ENCODE measurements at places on chromosomes 2 and 18.

DNA sequence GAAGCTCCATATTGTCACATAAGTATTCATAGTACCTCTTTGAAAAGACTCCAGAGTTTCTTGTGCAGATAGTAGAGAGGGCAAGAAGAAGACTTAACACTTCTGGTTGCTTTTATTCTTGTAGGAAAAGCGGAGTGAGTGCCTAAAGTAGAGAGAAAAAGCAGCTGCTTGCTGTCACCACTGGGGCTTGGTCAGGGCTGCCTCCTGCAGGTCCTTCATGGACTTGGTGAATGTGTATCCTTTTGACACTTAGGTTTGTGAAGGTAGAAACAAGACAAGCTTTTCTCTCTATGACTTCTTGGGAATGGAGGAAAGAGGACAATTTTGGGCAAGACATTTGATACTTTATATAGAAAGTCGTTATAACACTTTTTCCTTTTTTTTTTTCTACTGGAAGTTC, 312.8 kb upstream of the FANCL start:
- H3K4me1 ChIP-seq: no peaks in the 10 kb centered on the region
- H3K27me3 ChIP-seq: no peaks in the 10 kb centered on the region
- H3K27ac ChIP-seq: no peak overlapping the region
- H3K4me3 ChIP-seq: no peak overlapping the region
- no peaks in the 10 kb centered on the region for H3K36me3 ChIP-seq
- DNase-seq: no peak

DNA sequence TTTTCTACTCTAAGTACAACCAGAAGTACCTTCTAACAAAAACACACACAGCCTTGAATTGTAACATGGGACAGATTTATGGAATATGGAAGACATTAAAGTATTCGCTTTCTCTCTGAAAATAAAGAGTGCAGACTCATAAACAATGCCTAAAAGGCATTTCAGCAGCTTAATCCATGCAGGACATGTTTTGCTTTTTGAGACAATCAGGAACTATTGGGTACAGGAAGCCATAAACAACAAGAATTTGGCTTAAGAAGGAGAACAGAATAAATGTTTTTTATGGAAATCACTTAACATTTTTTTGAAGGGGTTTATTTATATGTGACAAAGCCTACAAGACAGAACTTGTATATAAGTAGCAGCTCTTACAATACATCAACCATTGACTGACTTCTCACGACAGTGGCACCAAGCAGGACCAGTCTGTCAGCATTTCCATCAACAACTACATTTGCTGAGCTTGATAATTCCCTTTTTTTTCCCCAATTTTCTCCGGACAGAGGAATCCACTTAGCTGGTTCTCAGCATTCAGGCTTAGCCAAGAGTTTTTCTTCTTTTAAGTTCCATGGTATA, 140.1 kb downstream of the EXOC6B start:
- H3K27me3 ChIP-seq: no peaks in the 10 kb centered on the region
- H3K27ac ChIP-seq: no peak overlapping the region
- no peaks in the 10 kb centered on the region for H3K36me3 ChIP-seq
- no peak for DNase-seq

DNA sequence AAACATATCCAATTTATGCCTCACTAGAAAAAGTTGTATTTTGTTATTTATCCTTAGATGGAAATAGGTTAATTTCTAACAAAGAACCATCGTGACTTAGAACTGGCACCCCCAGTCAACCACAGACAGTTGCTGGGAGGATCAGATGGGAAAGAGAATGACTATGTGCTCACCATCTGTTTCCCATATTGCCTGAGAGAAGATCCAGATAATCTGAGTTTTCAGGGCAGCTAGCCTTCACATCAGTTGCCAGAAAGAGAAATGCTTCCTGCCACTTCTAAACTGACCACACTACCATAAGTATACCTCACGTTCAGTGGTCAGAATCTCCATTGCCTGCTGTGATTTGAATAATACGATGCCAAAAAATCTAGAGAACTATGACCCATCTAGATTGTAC, 28.4 kb upstream of the NEB start:
- peaks cover 14% of the 10 kb centered on the region for H3K4me1 ChIP-seq
- H3K4me3 ChIP-seq: no peak overlapping the region
- H3K27ac ChIP-seq: no peak overlapping the region
- no peaks in the 10 kb centered on the region for H3K27me3 ChIP-seq

- DNase-seq: no peak
- H3K4me3 ChIP-seq: no peak overlapping the region
- no peaks in the 10 kb centered on the region for H3K27me3 ChIP-seq
- no peaks in the 10 kb centered on the region for H3K36me3 ChIP-seq
Observed at GRCh38 chr2:31788273-31788672, 207.5 kb upstream of the SRD5A2 start.

GRCh38 chr2:144268036-144268678, 251.8 kb downstream of the ZEB2 start:
- H3K36me3 ChIP-seq: no peaks in the 10 kb centered on the region
- no peak for DNase-seq
- H3K27ac ChIP-seq: no peak overlapping the region
- H3K4me1 ChIP-seq: no peaks in the 10 kb centered on the region
- no peaks in the 10 kb centered on the region for H3K27me3 ChIP-seq

DNA sequence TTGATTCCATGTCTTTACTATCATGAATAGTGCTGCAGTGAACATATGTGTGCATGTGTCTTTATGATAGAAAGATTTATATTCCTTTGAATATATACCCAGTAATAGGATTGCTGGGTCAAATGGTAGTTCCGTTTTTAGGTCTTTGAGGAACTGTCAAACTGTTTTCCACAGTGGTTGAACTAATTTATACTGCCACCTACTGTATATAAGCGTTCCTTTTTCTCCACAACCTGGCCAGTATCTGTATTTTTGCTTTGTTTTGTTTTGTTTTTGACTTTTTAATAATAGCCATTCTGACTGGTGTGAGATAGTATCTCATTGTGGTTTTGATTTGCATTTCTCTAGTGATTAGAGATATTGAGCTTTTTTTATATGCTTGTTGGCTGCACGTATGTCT, 641.6 kb downstream of the SUCLG1 start:
- no peak overlapping the region for H3K4me3 ChIP-seq
- H3K27ac ChIP-seq: no peak overlapping the region
- no peaks in the 10 kb centered on the region for H3K4me1 ChIP-seq
- DNase-seq: no peak

- H3K27me3 ChIP-seq: no peaks in the 10 kb centered on the region
- H3K27ac ChIP-seq: no peak overlapping the region
- no peak overlapping the region for H3K4me3 ChIP-seq
Observed at GRCh38 chr2:217090024-217090473, 230.2 kb upstream of the TNP1 start.

GRCh38 chr18:32259553-32259952, 69.7 kb downstream of the MEP1B start:
- no peaks in the 10 kb centered on the region for H3K4me1 ChIP-seq
- no peak overlapping the region for H3K27ac ChIP-seq
- H3K4me3 ChIP-seq: no peak overlapping the region
- no peaks in the 10 kb centered on the region for H3K27me3 ChIP-seq
- no peaks in the 10 kb centered on the region for H3K36me3 ChIP-seq
- DNase-seq: no peak

DNA sequence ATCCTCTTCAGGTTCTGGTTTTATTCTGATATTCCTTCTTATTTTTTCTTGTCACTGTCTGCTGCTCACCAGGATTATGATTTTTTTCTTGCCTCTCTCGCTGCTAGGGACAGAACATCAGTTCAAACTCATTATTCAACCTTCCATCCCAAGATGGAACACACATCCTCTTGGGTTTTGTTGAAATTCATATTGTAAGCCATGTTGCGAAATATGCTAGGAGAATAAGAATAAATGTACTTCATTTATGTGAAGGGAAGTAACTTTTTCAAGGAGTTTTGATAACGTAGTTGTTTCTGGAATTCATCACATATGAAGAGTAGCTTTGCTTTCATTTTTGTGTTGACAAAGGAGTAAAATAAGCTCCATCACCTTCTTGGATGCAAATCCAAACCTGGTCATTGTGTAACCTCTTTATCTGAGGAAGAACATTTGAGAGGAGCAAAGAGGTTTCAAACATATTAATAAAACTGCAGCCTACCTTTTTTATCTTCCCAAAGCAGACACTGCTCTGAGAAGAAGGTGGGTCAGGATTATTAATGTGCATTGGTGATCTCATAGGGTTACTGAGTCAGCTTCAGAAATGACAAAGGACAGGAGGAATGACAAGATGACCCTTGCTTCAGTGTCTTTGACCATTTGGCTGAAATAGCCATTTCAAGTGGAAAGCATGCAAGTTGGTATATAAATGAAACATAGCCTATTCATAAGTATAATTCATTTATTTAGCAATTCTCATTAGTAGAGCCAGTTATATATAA, 280.0 kb downstream of the GULP1 start:
- peaks cover 5% of the 10 kb centered on the region for H3K36me3 ChIP-seq
- DNase-seq: no peak
- no peaks in the 10 kb centered on the region for H3K27me3 ChIP-seq
- no peak overlapping the region for H3K4me3 ChIP-seq
- H3K27ac ChIP-seq: no peak overlapping the region
